Activated CD4-positive, alpha-beta T cell treated with anti-CD3 and anti-CD28 coated beads for 24 hours (primary cell): ENCODE measurements at places on chromosomes 2 and 18.

DNA sequence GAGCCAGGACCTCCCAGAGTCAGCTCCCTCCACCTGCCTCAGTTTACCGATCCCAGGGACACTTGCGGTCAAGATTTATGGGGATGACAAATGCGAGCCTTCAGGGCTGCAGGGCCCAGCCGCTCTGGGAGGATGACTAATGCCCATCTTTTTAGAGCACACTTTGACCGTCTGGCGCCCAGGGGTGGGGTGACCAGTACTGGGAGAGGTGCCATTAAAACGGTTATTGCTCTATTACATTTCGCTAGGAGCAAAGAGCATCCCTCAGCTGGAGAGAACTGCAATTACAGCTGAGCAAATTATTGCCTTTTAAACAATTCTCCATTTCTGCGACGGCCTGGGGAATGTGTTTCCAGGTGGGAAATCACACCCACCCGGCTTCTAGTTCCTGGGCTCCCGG is 42.6 kb upstream of the HPCAL1 start:
- DNase-seq: no peak

- DNase-seq: no peak
Measured at GRCh38 chr2:19748711-19749506, 152.9 kb downstream of the TTC32 start.

- DNase-seq: no peak
Measured at GRCh38 chr2:98801286-98801685, 70.4 kb upstream of the MGAT4A start.

DNA sequence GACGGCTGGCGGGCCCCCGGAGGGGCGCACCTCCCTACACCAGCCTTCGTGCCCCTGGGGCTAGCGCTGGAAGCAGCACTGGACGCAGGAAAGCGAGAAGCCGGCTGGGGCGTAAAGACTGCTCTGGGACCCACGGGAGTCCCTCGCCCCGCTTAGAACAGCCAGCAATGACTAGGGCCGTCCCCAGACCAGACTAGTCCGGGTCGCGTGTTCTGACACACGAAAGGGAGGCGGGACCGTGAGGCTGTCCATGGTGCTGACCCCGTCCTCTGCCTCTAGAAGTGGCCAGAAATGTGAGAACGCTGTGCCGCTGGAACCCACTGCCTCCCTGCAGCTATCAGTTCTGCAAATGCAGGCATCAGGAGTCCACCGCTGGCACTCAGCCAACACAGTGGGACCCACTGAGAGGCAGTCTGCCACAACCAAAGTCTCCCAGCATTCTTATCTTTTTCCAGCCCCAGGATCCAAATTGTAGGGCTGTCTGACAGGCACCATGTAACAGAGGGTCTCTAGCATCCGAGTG is at the start of gene UCN:
UCN (minus strand) TSS at position 87 of the 523 bp plus-strand sequence. CDS start 550 bp downstream, outside the sequence.
- no peak for DNase-seq

DNA sequence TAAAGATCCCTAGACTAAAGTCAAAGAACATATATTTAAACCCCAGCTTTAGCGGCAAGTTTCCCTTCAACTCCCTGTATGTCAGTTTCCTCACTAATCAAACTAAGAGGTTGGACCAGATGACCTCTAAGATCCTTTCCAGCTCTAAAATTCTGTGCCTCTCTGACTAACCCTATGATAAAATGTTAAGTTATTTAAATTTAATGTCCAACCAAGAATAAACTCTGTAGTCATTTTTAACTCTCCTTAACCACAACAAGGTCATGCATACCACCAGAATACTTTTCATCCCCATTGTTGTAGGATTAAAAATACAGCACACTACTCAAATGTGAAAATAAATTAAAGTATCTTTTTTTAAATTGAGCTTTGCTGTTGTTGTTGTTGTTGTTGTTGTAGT is 5.2 kb upstream of the PDE1A start:
- no peak for DNase-seq

DNA sequence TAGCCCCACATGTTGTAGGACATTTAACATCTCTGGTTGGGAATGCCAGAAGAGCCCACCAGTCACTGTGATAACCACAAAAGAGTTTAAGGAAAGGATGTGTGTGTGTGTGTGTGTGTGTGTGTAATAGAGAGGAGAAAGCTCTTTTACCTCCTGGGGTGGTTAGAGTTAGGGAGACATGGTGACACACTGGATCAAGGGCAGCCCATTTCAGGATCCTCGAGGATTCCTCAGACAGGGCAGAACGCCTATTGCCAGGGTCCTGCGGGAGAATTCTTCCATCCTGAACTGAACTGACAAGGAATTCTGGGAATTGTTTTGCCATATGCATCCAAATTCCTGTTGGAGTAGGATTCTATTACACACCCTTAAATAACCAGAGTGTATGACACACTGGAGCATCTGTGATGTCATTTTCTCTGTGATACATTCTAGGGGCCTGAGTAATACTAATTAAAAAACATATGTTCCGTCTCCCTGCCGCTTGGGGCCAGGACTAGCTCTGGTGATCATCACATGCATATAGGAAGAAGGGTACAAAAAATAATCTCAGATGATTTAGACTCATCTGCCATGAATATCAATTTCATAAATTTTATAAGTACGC is 156.4 kb upstream of the MMADHC start:
- no peak for DNase-seq

GRCh38 chr2:164719996-164720941 is 99.0 kb upstream of the GRB14 start:
- no peak for DNase-seq

GRCh38 chr18:4060427-4061281 is 394.5 kb downstream of the DLGAP1 start:
- DNase-seq: no peak

DNA sequence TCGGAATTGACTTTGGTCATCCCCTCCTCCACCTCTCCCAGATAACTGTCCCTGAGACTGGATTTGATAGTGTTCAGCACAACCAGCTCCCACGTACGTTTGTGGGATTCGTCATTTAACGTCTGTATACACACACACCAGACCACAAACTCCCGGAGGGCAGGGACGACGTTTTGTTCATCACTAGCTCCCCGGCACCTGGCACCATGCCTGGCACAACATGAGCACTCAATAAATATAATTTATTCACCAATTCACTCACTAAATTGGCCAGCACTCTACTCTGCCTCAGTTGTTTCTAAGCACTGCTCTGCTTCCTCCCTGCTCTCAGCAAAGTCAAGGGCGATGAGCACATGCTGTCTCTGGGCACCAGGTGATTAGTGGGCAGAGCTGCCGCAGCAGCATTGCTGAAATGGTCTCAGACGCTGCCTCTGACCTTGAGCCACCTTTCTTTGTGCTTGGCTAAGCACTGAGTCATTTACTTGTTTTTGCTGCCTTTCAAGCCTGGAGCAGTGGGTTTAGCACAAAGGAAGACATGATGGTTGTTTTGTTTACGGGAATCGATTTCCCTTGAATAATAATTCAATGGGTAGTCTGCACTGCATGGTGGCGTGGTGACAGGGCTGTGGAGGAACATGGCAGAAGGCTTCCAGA is 19.3 kb upstream of the LOXHD1 start:
- DNase-seq: no peak

DNA sequence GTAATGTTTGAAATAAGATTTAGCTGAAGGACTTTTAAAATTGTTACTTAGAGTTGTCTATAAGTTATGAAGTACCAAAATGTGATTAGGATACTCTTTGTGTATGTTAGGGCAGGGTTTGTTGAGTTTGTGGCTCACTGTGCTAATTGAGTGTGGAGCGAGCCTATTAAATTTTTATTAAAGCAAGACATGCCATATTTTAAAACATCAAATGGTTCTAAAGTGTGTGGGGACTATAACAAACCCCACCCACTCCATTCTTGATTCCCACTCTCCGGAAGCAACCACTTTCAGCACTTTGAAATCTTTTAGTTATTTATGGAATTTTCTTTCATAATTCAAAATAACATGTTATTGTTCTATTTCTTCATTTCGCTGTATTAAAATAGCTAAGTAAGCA is 1.8 kb downstream of the HNMT start:
- DNase-seq: no peak

DNA sequence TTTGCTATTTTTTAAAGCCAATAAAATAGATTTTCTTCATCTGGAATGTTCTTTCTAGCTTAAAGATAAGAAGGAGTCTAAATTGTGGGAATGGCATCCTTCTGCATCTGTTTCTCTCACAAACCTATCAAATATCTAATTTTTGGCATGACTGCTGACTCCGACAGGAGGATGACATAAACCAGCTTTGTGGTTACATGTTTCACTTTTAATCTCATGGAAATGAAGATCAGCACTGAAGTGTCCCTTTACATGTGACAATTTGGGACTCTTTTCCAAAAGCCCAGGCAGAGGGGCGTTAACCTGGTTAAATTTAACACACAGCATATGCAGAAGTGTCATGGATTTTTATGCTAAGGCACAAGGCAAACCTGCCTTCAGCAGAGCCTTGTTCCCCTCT is 694.7 kb downstream of the ARHGAP15 start:
- no peak for DNase-seq

GRCh38 chr18:43507842-43508481 is 230.7 kb upstream of the SYT4 start:
- DNase-seq: no peak

DNA sequence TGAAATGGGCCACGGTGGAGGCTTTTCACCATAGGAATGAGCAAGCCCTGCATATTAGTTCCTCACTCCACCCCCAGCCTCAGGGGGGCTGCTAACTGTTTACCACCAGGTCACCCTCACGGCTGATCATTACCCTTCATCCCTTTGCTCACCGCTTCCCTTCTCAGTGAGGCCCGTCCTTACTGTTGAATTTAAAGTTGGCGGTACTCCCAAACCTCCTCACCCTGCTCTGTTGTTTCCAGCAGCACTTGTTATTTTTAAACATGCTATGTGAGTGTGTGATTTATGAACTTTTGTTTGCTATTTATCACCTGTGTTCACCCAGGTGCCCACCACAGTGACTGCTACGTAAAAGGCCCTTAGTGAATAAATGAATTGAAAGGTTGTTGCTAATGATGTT is 243.6 kb downstream of the ZNF407 start:
- DNase-seq: no peak

DNA sequence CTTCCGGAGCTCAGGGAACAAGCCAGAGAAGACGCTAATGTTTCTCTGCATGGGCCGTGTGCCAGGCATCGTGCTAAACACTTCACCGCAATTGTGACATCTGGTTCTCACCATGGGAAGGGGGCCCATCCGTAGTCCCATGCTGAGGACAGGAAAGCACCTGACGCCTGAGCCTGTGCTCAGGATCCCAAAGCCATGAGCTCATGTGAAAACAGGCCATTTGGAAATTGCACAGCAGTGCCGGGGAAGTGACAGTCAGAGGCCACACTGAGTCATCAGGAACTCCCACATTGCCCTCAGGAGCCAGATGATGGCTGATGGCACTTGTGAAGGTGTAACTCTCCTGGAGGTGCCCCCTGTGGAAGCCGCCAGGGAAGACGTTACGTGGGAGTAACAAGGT is 141.0 kb downstream of the INHBB start:
- DNase-seq: no peak

GRCh38 chr2:70931376-70932000 is 4.2 kb upstream of the ATP6V1B1 start:
- no peak for DNase-seq

DNA sequence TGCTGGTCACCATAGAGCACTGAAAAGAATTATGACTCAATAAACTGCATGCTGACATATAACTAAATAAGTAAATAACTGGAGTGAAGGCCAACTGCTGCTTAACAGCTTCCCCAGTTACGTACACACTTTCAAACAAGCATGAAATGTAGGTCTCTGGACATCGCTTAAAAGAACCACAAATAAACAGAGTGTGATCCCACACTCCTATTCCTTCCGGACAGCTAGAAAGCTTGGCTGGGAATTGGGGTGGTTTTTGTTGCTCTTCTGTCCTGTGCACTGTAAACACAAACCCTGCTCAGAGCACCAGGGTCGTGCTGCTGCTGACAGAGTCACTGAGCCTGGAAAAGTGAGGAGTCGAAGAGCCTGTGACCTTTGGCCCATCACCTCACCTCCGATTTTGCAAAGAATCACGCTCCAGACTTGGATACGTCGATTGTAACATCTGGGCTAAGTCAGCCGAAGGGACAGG is 162.7 kb upstream of the NT5C1B start:
- no peak for DNase-seq

DNA sequence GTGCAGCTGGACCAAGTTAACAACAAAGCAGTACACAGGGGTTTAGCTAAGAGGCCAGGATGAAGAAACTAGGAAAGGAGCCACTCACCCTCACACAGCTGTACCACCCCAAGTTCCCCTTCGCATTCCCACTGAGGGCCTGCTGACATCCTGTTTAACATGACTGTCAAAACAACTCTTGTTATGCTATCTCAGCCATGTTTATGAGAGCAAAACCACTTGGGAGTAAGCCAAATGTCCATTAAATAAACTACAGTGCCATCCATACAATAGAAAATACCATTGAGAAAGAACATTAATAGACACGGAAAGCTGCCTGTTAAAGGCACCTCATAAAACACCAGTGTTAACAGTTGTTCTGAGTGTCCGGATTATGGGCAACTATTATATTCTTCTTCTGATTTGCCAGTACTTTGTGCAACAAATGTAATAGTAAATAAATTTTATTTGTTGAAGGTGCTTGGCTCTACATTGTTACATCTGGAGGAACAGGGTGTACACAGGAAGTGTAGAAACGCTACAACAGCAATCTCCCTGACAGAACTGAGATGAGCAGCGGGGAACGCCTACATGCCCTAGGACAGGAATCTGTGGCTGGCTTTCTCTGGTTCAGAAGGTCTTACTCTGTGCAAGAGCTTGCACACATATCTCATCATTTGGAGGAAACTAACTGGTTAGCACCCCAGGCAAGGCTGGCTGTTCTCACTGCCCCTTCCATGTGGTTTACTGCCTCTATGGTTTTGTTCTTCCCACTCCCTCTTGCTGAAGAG is 85.6 kb downstream of the EHD3 start:
- no peak for DNase-seq

DNA sequence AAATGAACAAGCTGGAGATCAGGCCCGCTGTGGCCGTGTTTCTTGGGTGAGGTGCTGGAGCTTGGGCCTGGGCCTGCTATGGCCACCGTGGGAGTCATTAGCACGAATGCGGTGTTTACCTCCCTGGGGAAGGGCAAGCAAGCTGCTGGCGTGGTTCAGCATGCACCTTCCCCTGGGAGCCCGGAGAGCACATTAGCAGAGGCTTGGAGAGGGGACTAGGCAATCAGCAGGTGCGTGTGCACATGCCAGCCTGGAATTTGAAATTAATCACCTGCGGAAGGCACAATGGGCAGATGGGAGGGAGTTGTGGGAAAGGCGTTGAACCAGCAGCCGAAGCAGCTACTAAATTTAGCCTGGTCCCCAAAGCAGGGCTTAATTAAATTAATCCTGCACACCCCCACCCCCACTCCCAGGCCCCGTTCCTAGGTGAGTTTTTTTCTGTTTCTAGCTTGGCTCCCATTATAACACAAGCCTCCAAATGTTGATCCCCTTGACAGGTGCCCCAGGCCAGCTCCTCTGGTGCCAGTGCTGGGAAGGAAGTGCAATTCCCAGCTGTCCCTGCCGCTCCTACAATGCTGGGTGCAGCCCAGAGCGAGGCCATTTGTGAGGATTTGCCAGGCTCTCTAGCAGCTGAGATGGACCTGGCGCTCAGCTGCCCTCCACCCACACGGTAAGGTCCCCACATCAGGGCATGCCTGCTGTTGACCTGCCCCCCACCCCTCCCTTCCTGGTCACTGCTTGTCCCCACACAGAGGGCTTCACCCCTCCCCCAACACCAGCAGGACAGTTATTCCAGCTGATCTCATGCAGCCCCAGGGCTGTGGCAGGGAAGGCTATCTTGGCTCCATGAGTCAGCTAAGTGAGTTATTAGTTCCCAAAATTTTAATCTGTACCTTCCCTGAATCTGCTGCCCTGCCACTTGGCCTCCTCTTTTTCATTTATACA is 115.0 kb downstream of the ZBTB7C start:
- DNase-seq: no peak
